Left ventricle myocardium superior (tissue), 1 donor: ENCODE measurements at places on chromosomes 11 and 22.
A peak's percentile ranks its signal among the peaks of the same experiment; 100 is the strongest.

DNA sequence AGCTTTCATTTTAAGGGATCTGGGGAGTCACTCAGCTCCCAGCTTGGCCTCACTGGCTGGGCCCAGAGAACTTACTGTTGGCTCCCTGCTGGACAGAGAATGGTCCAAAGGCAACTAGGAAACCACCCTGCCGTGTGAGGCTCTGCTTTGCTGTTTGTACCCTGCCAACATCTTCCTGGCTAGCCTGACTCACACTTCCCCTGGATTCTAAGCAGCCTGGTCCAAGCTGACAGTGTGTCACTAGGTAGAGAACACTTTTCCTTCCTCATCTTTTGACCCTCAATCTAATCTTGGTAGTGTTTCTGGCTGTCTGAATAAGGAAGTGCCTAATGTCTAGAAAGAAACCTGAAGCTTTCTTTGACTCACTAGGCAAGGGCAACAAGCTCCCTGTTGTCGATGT is 76.7 kb downstream of the FAR1 start:
- no peak for DNase-seq

- DNase-seq = no peak
Measured at GRCh38 chr11:105857728-105858127, 164.3 kb downstream of the MSANTD4 start.

DNA sequence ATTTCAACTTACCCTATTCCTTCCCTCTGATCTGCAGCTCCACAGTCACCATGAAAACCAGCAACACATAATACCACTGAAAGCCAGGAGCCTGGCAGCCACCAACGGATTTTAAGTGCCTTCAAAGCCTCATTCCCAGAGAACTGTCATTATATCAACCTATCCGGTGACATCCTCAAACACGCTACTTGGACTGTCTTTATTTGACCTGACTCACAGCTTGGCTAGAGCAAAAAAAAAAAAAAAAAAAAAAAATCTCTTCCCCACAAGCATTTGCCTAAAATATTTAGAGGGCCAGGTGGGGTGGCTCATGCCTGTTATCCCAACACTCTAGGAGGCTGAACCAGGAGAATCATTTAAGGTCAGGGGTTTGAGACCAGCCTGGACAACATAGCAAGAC is 32.4 kb upstream of the ARHGAP32 start:
- no peak for DNase-seq

- no peak for DNase-seq
Measured at GRCh38 chr11:117513666-117514065, 186.0 kb downstream of the CEP164 start.

- no peak for DNase-seq
Measured at GRCh38 chr22:16969508-16970327, 38.3 kb downstream of the GAB4 start.

- no peak for DNase-seq
Measured at GRCh38 chr22:33192156-33192555, 134.0 kb upstream of the SYN3 start.

- no peak for DNase-seq
Measured at GRCh38 chr11:77510095-77510494, 36.2 kb upstream of the PAK1 start.

GRCh38 chr11:92632495-92632894 is 337.0 kb upstream of the MTNR1B start:
- no peak for DNase-seq

DNA sequence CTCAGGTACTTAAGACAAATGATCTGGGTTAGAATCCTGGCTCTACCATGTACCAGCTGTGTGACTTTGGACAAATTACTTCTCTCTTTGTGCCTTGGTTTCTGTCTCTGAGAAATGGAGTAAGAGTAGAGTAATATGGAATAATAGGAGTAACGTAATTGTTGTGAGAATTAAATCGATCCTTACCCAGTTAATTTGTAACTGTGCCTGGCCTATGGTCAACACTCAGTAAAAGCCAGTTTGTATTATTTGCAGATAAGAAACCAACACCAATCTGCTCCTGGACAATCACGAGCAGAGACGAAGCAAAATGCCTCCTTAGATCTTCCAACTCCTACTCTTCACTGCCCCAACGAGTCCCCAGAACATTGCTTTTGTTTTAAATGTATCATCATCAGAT is 266.7 kb downstream of the DCDC1 start:
- DNase-seq = no peak

GRCh38 chr11:99325847-99326246 is 305.1 kb downstream of the CNTN5 start:
- no peak for DNase-seq

GRCh38 chr11:2825261-2825888 is 60.2 kb downstream of the CDKN1C start:
- peak; percentile 88 for DNase-seq

DNA sequence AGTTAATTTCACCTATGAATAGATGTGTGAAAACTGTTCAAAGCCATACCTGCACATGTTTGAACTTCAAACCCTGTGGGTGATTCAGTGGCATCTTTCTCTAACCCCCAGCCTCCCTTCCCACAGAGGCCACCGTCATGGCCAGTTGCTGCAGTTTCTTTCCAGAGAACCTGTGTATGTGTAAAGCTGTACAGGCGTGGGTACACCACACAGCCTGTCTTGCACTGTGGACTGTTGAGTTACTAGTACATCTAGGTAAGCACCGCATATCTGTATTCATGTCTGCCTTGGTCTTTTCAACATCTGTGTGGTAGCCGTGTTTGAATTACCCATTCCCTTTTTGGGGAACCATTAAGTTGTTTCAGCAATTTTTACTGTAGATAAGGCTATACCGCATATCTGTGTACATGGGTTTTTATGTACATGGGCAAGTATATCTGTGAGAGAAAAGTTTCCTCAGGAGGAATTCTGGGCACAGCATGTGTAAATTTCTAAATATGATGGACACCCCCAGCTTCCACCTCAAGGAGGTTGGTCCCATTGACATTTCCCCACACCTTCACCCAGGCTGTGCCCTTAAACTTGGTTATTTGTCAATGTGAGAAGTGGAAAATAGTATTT is 13.9 kb downstream of the NEAT1 start:
- DNase-seq = no peak

DNA sequence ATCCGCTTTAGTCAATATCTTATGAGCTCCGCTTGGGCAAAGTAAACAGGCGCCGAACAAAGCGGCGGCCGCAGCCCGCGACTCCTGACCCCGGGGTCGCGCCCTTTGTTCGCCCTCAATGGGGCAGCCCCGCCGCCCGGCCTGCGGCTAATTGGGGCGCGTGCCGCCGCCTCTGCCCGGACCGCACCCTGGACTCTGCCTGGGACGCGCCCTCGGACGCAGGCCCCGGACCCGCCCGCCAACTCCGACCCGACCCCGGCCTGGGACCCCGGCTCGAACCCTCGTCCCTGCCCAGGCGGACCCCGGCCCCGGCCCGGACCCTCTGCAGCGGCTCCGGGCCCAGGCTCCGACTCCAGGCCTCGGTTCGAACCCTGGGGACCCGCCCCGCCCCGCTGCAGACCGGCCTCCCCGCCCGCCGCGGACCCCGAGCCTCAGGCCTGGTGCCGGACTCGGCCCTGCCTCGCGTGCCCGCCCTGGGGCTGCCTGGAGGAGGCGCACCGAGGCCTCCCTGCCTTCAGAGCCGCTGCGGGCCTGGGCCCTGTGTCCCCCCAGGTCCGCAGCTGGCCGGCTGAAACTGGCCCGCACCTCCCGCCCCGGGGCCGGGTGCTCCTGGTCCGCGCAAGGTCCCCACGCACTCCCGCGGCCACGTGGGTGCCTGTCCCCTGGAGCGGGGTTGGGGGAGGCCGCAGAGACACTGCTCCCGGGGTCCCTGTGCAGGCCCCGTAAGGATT is 84.7 kb upstream of the WNT7B start:
- peak; percentile 35 for DNase-seq

DNA sequence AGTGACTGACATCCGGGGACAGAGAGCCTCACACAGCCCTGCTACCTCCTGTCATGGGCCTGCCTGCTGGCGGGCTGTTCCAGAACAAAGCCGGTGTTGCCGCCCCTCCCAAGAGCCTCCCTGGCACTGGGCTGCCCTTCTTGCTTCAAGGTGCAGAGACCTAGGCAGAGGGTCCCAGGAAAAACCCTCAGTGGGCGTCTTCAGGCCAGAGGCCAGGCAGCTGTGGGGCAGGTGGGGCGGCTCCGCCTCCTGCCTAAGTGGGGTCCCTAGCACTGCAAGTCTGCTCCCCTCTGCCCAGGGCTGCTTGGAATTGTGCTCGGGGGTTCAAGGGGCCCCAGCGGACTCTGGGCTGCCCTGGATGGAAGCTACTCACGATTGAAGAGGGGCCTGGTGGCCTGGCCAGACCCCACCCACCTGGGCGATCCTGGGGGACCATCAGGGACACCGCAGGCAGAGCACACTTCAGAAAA is 20.4 kb upstream of the GNB1L start:
- DNase-seq = peak; percentile 26

DNA sequence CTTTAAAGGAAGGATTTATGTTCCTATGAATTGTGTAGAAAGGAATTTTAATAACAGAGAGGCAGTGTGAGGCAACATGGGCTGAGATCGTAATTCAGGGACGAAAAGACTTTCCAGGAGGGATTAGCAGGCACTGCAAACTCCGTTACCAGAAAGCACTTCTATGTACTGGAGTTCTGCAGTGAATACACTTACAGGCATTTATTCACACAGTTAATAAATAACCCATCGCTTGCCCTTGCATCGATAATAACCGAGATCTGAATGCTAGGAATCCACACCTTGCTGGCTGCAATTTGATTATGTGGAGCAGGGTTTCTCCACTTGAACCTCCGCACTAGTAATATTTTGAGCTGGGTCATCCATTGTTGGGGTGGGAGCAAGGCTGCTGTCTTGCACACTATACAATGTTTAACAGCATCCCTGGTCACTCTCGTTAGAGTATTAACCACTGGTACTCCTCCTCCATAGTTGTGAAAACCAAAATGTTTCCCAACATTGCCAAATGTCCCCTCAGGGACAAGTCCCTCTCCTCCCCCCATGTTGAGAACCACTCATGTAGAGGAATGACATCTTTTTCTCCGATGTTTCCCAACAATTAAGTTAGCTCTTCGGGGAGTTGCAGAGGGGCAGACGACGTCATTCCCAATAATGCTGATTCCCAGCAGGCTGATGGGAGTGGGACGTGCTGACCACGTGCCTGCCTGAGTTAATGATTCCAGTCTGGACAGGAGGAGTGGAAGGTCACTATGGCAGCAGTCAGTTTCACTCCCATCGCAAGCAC is 99.5 kb downstream of the SNX19 start:
- no peak for DNase-seq

- no peak for DNase-seq
Measured at GRCh38 chr11:66915046-66915832, 42.9 kb downstream of the PC start.

DNA sequence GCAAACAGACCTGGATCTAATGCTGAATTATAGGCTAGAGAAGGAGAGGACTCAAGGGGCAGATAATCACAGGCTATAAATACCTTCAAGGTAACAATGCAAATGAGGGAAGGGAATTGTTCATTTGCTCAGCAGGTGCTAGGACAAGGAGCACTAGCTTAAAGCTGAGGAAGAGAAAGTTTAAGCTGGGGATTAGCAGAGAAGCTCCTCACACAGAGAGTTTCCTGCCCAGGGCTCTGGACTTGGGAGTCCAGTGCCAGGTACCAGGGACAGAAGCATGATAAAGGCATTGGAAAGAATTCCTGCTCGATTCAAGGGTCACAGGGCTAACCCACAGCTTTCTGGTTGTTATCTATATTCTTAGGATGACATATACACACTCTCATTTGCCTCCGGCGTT is 509.9 kb downstream of the NTM start:
- DNase-seq = no peak

DNA sequence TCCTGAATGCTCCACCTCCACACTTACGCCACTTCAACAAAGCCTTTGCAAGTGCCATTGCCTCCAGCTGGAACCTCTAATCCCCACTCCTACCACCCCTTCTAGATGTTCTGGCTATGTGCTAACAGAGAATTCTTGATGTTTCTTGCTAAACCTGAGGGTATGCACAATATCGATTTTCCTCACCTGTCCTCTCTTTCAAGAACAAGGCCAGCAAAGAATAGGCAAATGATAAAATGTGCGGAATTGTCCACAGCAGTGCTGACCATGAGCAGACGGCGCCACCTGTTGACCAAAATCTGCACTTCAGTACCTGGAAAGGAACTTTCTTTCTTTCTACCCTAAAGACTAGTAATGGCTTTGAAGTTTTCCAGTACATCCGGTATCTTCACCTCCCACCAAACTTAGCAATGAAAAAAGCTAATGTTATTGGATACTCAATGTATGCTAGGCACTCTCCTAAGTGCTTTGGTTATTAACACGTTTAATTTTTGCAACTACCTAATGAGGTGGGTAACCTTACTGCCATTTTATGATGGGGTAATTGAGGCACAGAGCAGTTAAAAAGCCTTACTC is 3.4 kb downstream of the TIMM10 start:
- peak; percentile 80 for DNase-seq

GRCh38 chr11:2940147-2940920 is 11.1 kb upstream of the PHLDA2 start:
- DNase-seq = peak; percentile 72

DNA sequence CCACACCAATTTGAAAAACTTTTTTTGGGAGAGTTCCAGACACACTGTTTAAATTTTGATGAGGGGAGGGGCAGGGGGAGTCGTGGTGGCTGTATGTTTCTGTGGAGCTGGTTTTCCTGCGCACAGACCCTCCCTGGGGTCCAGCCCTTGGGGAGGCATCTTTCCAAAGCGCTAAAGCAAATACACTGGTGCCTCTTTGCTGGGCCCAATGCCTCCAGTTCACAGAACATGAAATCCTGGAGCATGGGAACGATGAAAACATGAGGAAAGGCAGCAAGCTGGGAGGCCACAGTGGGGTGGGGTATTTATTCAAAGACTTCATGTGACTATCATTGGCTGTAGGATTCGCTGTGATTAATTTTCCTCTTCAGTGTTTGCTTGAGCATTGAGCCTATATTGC is 135.3 kb downstream of the CCDC34 start:
- no peak for DNase-seq

GRCh38 chr11:121892863-121893262 is 223.2 kb downstream of the BLID start:
- DNase-seq = no peak

DNA sequence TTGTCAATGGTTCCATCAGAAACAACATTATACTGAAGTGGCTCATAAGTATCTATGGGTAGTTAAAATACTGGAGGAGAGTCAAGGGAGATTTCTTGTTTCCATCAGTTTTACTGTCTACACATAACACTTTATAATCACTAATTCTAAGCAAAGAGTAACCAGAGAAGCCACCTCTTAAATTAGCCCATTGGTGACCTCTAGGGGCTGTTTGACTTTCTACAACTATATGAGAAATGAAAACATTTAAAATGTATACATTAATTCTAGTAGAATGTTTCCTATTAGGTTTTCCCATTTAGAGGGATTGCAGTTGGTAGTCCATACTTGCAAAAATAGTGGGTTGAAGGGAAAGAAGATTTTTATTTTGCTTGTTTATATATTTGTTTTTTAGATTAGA is 504.3 kb downstream of the FAM181B start:
- no peak for DNase-seq

- no peak for DNase-seq
Measured at GRCh38 chr22:43279867-43280522, 63.2 kb downstream of the SCUBE1 start.

DNA sequence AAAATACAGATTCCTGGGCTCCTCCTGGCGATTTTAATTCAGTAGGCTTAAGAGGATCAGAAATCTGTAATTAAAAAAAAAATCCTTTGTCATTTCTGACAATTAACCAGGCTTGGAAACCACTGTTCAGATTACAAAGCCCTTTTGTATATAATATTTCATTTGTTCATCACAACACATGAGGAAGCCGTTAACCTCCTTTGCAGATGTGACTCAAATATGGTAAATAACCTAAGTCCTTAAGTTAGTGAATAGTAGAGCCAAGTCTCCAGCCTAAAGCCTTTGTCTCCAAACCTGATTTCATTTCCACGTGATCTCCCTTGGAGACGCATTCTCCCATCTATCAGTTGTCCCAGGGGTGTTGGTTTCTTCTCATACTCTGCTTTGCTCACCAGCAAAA is 67.6 kb downstream of the UBASH3B start:
- no peak for DNase-seq
